Activated CD4-positive, alpha-beta memory T cell treated with anti-CD3 and anti-CD28 coated beads for 36 hours (primary cell): ENCODE measurements at places on chromosomes 5 and 9.

DNA sequence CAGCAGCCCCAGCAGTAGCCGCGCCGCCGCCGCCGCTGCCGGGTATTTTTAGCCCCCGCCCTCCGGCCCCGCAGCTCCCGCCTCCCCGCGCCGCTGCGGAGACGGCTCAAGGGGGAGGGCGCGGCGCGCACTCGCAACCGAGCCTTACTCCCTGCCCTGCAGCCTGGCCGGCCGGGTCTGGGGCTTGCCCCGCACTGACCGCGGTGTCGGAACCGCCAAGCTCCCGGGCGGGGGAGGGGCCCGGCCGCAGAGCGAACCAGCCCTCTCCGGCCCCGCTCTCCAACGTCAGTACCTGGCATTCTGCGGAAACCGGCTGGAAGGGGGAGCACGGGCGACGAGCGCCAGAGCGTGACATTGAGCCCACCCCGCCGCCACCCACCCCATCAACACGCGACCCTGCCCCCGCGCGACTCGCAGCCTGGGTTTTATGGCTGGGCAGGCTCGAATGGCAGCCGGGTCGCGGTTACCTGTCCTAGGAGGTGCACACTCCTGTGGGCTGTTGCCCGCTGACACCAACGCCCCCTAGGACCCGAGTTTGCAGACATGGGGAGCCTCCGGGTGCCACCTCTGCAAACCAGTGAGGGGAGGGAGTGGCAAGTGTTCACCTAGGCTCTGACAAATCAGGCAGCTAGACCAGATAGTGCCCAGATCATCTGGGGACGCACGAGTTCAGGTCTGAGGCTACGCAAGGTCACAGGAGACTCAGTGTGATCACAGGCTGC is at the start of gene ACSL6:
Gene ACSL6 (minus strand): TSS at position 37 of the 722 bp plus-strand sequence. CDS start 105 bp downstream, outside the sequence.
- no peaks in the 10 kb centered on the region for H3K36me3 ChIP-seq
- peak within 1 kb of the TSS; percentile 66 for H3K4me3 ChIP-seq
- peaks cover 29% of the 10 kb centered on the region for H3K4me1 ChIP-seq
- H3K27me3 ChIP-seq: peaks cover 37% of the 10 kb centered on the region
- DNase-seq: peak; percentile 60
- no peak within 1 kb of the TSS for H3K27ac ChIP-seq

DNA sequence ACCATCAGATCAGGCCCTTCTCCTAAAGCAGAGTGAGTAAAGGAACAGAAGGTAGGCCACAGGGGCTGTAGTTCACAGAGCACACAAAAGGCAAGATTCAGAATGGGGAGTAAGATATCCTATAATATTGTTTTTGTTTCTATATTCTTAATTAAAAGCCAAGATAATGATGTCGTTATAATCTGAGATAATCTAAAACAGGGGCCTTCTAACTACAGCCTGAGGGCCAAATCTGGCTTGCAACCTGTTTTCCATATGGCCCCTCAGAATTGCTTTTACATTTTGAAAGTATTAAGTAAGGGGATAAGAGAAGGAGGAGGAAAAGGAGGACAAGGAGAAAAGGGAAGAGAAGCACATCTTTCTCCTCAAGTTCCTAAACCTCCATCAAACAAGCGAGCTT is 435.8 kb downstream of the CSNK1G3 start:
- no peak overlapping the region for H3K4me3 ChIP-seq
- H3K27ac ChIP-seq: no peak overlapping the region
- no peaks in the 10 kb centered on the region for H3K4me1 ChIP-seq
- no peaks in the 10 kb centered on the region for H3K36me3 ChIP-seq
- no peak for DNase-seq
- no peaks in the 10 kb centered on the region for H3K27me3 ChIP-seq

GRCh38 chr9:33445389-33446239 is 1.8 kb downstream of the AQP3 start:
- DNase-seq: peak; percentile 43
- peak overlapping the region; percentile 89 for H3K4me3 ChIP-seq
- H3K36me3 ChIP-seq: peaks cover 1% of the 10 kb centered on the region

DNA sequence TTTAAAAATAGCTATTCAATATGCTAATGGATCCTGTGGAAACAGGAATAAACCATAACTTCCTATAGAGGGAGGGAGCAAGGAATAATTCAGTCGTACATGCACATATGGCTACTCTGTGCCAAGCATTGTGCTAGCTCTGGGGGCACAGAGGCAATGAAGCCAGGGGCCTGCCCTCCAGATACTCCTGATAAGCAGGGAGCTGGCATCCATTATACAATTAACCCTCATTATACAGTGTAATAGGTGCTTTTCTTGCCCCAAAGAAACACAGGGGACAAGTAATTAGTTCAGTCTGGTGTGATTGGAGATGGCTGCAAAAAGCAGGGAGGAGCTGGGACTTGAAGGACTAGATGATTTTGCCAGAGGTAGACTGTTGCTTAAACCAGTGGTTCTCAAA is 200.4 kb downstream of the SREK1 start:
- no peak for DNase-seq
- H3K27me3 ChIP-seq: peaks cover 3% of the 10 kb centered on the region
- no peaks in the 10 kb centered on the region for H3K4me1 ChIP-seq
- no peak overlapping the region for H3K4me3 ChIP-seq

- no peaks in the 10 kb centered on the region for H3K36me3 ChIP-seq
- H3K27ac ChIP-seq: no peak overlapping the region
- peaks cover 58% of the 10 kb centered on the region for H3K27me3 ChIP-seq
Measured at GRCh38 chr5:16935231-16936149, 598 bp downstream of the MYO10 start.

DNA sequence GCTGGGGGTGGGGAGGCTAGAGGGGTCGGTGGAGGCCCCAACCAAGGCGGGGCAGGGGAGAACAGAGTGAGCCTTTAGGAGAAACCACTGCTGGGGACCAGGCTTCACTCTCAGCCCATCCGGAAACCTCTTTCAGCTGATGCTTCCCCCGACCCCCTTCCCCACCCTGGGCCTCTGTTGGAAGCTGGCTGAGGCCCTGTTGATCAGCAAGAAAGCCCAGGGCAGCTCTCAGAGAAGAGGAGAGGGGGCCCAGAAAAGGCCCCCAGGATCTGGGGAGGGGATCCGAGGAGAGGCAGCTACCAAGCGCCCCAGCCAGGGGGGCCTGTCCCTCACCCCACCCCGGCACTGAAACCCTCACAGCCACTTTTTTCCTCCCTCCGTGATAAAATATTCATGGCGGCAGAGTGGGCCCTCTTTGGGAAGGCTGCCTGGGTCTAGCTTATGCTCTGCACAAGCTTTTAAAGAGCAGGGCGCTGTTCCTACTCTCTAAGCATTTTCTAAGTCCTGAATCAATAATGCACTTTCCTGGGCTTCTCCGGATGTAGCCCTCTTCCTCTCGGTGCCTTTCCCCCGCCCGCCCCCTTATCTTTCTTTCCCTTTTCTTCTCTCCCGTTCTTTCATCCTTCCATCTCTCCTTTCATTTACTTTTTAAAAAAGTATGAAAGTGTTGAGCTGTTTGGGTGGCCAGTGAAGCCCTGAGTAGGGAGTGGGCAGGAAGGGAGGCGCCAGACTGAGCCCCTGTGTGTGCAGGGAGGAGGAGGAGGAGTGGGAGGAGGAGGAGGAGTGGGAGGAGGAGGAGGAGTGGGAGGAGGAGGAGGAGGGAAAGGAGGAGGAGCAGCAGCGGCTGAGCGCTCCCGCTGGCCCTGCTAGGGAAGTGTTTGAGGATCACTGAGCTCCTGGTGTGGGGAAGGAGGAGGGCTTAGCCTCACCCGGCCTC is 23.5 kb downstream of the NTNG2 start:
- no peak for DNase-seq
- no peaks in the 10 kb centered on the region for H3K4me1 ChIP-seq
- H3K27me3 ChIP-seq: peaks cover 18% of the 10 kb centered on the region

DNA sequence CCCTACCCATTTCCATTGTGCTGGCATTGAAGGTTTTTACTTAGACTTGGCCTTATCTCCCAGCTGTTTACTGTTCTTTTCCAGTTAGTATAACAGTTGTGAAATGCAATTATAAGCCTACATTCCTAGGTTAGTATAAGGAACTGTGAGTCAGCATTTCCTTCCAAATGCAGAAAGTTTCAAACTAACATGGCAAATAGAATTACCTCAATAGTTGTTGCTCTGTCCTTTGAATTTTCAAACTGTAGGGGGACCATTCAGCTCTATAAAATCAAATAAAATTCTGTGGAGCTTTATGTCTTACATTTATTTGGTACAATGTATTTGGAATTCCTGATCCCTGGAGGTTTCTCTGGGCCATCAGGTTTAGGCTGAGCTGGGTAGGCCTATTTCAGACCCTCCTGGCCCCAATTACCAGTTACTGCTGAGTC is 47.2 kb downstream of the ARHGEF28 start:
- no peak for DNase-seq
- no peaks in the 10 kb centered on the region for H3K4me1 ChIP-seq

DNA sequence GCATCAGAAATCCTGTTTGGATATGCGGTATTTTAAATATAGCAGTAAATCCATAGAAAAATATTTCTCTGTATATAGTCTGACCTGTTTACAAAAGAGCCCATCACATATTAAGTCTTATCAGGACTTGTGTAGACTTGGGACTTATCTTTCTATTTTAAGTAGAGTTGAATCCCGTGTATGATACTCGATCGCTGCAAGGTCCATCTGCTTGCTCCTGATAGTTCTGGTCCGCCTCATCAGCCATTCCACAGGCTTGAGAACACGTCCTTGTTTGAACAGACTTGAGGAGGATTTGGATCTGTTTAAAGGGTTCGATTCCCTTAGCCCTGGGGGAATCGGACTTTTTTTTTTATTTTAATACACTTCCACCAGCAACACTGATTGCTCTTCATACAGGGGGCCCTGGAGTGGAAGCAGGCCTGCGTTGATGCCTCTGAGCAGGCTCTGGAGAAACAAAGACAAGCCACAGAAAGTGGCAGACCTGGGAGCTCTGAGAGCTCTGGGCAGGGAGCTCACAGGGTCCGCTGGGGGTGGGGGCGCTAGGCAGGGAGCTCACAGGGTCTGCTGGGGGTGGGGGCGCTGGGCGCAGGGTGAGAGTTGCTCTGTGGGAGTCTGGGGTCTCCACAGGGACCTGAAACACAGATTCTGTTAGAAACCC is 112.2 kb downstream of the MVB12B start:
- H3K27me3 ChIP-seq: no peaks in the 10 kb centered on the region
- no peak for DNase-seq
- peaks cover 6% of the 10 kb centered on the region for H3K4me1 ChIP-seq
- no peaks in the 10 kb centered on the region for H3K36me3 ChIP-seq
- no peak overlapping the region for H3K27ac ChIP-seq

GRCh38 chr5:117955831-117956230 is 1032.5 kb downstream of the DTWD2 start:
- no peak for DNase-seq
- no peaks in the 10 kb centered on the region for H3K27me3 ChIP-seq
- H3K36me3 ChIP-seq: no peaks in the 10 kb centered on the region
- H3K27ac ChIP-seq: no peak overlapping the region
- H3K4me3 ChIP-seq: no peak overlapping the region
- no peaks in the 10 kb centered on the region for H3K4me1 ChIP-seq

DNA sequence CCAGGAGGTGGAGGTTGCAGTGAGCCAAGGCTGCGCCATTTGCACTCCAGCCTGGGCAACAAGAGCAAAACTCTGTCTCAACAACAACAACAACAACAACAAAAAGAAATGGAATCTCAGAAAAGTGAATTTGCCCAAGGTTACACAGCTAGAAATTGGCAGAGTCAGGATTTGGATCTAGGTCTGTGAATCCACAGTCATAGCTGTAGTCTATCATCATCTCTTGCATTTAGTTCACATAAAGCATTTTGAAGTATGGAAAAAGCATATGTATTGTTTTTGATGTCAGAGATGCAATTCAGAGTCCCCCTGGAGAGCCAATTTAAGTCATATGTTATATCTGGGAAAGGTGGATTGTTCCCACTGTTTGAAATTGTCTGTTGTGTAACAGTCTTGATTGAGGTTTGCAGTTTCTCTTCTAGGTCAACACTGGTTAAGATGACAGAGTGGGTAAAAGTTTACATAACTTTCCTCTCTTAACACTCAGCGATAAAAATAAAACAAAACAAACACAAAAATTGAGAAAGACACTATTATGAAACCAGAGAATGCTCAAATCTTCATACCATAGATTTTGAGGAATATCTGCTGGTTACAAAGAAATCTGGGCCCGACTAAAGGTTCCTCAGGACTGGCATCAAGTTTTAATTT is 21.5 kb upstream of the GPR21 start:
- no peak for DNase-seq
- no peak overlapping the region for H3K4me3 ChIP-seq
- no peaks in the 10 kb centered on the region for H3K4me1 ChIP-seq
- H3K36me3 ChIP-seq: peaks cover 45% of the 10 kb centered on the region
- H3K27ac ChIP-seq: no peak overlapping the region

- DNase-seq: no peak
- peaks cover 34% of the 10 kb centered on the region for H3K4me1 ChIP-seq
- H3K4me3 ChIP-seq: peak overlapping the region; percentile 91
- H3K36me3 ChIP-seq: peaks cover 3% of the 10 kb centered on the region
- H3K27ac ChIP-seq: peak overlapping the region; percentile 84
Measured at GRCh38 chr5:110738503-110738811, 350 bp upstream of the SLC25A46 start.

- H3K4me1 ChIP-seq: peaks cover 10% of the 10 kb centered on the region
- DNase-seq: no peak
- H3K27ac ChIP-seq: no peak overlapping the region
- H3K4me3 ChIP-seq: peak overlapping the region; percentile 55
- peaks cover 35% of the 10 kb centered on the region for H3K27me3 ChIP-seq
Measured at GRCh38 chr5:168529374-168530234, 499 bp downstream of the FBLL1 start.

- no peak overlapping the region for H3K4me3 ChIP-seq
- no peak for DNase-seq
- H3K27ac ChIP-seq: no peak overlapping the region
Measured at GRCh38 chr5:62982348-62982747, 403.7 kb downstream of the LRRC70 start.

DNA sequence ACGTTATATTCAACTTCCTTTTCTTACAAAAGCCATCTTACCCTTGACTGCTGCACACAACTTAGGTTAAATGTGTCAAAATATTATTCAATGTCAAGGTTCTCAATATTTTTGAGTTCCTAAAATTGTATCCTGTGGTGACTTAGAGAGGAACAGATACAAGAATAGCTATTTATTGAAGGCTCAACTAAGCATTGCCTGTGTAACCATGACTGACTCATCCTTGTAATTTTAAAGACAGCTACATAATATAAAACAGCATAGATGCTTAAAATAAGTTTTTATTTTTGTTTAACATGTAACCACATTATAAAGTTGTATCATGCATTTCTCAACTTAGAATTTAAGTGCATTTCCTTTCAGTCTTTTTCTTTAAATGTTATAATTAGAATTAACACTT is 312.9 kb upstream of the RGMB start:
- H3K4me3 ChIP-seq: no peak overlapping the region
- H3K27ac ChIP-seq: no peak overlapping the region
- no peaks in the 10 kb centered on the region for H3K4me1 ChIP-seq
- DNase-seq: no peak
